ENCODE measurements at places on chromosomes 2 and 18.

DNA sequence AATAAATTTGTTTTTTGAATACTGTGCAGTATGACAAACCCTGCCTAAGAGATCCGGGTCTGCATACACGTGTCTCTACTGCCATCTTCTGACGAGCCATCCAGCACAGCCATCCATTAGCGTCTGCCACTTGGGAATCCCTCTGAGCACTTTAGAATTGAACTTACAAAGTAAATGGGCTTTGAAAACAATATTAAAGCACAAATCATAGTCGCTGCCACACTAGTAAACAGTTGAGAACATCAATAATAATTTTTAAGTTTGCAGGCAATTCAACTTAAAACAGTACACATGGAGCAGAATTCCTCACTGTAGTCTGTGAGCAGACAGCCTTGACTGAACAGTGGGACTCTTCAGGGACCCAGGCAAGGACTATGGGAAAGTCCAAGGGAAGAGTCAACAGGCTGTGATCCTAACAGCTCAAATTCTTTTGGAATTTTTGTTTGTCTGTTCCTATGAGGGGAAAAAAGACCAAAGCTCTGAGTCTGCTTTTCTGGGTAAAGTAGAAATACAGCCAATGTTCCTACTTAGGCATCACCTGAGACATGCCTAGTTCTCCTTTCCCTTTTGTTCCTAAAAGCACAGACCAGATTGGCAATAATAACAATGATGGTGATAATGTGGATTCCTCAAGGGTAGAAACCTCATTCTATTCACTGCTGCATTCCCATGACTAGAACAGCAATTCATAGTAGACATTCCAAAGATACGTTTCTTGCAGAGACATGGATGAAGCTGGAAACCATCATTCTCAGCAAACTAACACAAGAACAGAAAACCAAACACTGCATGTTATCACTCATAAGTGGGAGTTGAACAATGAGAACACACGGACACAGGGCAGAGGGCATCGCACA lies 92.9 kb downstream of the MREG start:
- peak; percentile 70 for DNase-seq

DNA sequence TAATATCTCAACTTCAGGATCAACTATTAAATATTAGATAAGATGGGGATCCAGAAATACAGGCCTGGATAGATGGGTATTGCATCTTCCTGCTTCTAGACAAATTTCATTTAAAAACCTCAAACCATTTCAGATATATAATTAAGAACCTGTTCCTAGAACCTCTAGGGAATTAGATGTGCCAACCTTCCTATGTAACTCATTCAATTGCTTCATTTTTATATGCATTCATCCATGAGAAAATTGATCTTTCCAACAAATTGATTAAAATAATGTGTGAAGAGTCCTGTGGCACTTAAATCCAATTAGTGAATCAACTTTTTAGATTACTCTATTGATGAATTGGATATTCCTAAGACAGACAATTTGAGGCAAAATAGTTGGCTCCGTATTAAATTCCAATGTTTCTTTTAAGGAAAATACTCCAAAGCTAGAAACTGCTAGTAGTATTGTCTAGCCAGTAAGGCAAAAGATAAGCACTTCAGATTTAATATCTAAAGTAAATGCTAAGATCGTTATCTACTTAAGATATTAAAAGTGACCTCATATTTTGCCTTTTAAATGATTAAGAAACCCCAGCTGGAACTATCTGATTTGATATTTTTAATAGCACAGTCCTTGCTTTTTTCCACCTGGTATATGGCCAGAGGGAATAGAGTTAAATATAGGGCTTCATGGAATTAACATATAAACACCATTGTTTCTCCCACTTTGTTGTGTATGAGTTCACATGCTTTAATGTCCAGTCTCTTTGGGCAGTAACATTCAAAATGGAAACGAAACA lies 35.8 kb downstream of the DARS1 start:
- DNase-seq: no peak

DNA sequence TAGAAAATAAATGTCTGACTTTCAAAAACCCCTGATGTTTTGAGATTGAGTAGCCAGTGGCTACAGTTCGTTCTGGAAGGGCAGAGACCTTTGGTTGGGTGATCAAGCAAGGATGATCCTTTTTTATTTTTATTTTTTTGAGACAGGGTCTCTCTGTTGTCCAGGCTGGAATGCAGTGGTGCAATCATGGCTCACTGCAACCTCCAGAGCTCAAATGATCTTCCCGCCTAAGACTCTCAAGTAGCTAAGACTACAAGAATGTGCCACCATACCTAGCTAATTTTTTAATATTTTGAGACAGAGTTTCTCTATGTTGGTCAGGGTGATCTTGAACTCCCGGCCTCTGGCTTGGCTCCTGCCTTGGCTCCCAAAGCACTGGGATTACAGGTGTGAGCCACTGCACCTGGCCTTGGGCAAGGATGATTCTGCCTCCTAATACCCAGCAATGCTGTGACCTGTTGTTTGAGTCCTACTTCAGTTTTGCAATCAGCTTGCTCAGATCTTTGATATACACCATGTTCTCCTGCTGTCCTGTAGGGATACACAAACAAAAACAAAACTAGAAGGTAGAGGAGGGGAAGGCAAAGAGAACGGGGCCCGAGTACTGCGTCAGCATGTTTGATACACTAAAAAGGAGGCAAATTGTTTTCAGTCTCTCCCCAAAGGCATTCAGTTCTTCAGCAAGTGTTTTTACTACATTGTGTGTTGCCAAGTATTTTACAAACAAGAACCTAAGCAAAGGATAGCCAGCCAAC lies 59.2 kb upstream of the LYPD6B start:
- no peak for DNase-seq

GRCh38 chr2:160223560-160223959 lies 23.5 kb upstream of the ITGB6 start:
- no peak for DNase-seq

DNA sequence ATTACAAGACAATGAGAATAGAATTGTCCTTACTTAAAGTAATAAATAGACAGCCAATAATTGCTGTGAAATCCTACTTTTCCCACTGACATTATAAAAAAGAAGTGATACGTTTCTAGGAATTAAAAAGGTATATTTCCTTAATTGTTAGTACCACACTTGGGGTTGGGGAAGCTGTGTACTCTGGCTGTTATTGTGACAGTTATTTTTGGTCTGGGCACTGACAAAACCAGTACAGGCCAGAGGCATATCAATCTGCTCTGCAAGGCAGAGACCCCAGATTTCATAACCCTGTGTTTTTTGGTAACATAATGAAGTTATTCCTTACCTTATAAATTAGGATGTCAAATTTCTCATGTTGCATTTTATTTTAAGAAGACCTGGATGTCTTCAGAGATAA lies 66.5 kb downstream of the RAB10 start:
- no peak for DNase-seq

- no peak for DNase-seq
These were observed 89.9 kb downstream of the BAZ2B start for GRCh38 chr2:159526433-159526832.

DNA sequence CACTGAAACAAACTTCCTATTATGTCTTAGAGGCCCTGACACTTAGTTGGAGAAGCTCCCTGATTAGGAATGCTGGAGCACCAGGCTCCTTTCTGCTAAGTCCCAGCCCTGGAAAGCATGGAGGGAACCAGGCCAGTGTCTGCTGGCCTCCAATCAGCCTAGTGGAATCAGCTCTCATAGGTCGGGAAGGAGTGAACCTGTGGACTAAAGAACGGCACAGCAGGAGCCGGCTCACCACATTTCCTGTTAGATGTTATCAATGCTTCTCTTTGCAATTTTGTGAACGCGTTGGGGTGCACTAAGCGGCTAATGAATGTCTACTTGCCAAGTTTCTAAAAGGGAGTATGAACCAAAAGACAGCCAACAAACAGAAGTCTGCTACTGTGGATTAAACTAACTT lies 296.6 kb downstream of the NAPG start:
- peak; percentile 7 for DNase-seq

DNA sequence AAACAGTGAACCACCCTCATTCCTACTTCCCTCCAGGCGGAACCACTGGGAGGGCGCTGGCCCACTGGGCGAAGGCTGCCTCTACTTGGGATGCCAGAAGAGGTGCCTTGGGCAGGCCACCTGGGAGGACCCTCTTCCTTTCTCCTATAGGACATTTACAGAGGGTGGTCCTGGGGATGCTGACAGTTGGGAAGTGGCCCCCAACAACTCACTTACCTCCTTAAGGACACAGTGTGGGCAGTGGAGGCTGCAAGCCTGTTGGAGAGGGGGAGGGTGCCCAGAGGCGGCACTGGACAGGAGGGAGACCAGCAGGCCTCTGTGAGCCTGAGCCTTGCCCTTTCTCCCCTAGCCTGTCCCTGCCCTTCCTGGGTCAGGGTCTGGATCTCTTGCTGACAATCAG lies 346.4 kb upstream of the HS6ST1 start:
- no peak for DNase-seq

DNA sequence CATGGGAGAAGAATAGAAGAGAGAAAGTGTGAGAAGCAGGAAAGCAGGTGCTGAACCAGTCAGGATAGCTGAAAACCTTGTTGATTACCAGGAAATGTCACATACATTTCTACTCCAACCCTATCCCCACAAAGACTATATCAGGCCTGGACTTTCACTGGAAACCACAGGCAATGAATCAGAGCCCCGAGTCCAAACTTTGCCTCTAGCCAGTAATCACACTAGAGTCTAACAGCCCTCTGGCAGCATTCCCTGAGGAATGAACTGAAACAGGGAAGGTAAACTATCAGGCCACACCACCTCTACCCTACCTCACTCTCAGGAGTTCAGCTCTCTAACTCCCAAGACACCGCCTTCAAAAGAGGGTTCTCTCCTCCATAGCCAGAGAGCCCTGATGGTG lies 18.7 kb upstream of the IHH start:
- DNase-seq: no peak

DNA sequence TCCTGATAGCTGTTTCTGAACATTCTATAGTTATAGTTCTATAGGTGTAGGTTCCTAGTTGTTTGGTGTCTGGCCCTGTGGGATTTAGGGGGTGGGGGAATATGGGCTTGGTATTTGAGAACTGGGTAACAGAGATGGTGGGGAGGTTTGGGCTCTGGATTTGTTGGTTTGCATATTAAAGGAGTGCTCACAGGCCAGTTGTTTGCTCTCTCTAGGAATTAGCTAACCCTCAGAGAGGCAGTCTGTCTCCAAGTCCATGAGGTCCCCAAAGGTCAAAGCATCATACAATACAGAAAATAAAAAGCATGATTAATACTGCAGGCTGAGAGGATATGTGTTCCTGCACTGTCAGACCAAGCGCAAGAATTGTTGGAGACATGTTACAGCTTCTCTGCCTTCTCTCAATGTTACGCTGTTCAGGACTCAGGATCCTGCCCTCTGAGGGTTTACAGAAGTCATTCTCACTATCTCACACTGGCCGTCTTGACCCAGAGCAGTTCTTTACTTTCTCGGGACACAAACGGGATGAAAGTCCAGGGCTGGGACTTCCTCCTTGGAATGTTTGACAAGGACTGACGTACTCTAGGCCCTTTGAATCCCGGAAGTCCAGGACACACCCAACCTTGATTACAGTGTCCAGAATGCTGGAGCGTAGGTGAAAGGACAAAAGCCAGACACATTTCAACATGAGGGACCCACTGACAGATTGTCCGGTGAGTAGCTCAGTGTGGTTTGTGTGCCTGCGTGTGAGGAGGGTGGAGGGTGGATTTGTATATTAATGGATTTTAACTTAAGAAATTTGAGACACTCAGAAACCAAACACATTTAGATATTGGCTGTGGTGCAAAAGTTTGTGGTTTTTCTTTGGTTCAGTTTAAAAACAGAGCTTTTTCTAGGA lies at the start of gene NOSTRIN:
NOSTRIN (plus strand) TSS at position 677 of the 898 bp plus-strand sequence; CDS start at position 687, 10 bp downstream.
- no peak for DNase-seq

DNA sequence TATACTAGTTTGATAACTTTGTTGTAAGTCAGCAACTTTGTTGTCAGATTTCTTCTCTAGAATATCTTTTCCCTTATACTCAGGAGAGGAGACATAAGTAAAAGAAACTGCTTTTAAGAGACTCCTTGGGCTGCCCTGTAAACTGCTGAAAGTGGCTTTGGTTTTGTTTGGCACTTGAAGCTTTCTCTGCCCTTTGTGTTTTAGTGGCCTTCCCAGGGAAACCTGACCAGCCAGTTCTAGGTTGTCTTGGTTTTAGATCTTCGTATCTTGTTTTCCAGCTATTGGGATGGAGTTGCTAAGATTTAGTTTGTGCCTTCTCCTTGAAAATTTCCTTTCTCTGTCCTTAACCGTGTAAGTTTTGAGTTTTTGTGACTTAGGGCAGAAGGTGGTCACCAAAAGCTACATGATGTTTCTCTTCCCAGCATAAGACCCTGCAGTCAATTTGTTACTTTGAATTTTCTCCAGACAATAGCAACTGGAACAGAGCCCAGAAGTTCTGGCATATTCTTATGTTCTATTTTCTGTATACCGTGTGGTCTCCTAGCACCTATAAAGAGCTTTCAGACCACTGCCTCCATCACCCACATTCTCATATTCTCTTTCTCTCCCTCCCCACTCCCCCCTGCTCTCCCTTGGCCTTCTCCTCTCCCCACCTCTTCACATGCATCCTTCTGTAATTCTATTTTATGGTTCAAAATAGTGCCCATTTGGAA lies 81.1 kb downstream of the BOLA3 start:
- DNase-seq: no peak

DNA sequence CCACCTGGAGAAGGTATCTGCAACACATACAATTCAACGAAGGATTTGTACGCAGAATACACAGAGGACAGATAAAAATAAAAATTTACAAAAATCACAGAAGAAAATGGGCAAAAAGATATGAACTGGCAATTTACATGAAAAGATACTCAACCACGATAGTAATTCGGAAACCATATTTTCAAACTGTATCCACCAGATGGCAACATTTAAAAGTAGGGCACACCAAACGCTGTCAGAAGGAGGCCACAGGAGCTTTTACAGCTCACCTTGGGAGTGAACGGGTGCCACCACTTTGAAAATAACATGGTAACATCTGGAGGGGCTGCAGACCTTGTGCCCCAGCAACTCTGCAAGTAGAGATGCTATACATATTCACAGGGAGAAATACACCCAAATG lies 9.8 kb downstream of the KIF1A start:
- no peak for DNase-seq

DNA sequence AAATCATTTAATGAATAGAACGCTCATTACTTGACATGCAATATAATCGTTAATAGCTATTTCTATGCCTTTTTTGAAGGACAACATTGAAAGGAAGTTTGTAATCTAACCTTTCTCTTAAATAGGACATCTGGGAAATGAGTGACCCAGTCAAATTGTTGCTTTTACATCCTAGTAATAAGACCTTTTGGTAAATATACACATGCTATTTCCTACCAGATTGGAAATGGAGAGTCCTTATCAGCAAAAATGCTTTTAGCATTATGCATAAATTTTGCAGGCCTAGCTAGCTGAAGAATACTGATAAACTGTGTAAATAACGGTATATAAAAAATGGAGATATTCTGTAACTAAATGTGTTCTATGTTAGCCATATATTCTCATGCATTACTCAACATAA lies 567.3 kb upstream of the DSEL start:
- DNase-seq: no peak

GRCh38 chr2:10284108-10284870 lies 18.4 kb upstream of the HPCAL1 start:
- DNase-seq: no peak

- DNase-seq: no peak
These were observed 75.3 kb downstream of the PTPRM start for GRCh38 chr18:7642331-7642890.

GRCh38 chr18:23595591-23595990 lies 9.3 kb upstream of the NPC1 start:
- no peak for DNase-seq
